ENCODE measurements at places on chromosomes 16 and 17.

- DNase-seq: no peak
Observed at GRCh38 chr16:77541165-77541564, 106.3 kb upstream of the ADAMTS18 start.

DNA sequence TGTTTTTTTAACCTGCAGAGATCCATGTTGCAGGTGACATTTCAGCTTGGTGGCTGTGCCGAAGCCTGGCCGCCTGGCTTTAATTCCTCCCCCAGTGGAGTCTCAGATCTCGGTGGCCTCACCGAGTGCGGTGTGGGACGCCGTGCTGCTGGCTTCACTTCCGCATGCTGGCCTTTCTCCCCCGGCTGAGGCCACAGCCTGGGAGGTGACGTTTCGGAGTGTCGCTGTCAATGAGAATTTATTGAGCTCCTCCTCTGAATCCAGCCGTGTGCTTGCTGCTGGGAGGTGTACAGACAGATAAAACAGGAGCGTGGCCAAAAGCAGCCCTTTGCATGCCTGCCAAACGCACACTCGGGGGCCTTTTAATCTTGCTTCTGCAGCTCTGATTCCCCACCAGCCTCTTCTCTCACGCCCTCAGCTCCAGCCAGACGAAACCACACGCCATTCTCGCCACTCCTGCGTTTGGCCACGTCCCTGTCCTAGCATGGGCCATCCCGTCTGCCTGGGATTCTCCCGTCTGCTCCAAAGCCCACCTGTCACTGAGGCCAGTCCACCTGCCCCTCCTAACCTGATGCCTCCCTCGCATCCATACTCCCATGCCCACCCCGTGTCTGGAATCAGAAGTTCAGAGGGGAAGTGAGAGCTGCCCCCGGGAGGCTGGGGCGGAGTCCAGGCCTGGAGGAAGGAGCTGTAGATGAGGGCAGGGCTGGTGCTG, 3.6 kb downstream of the GSE1 start:
- peak; percentile 3 for DNase-seq

DNA sequence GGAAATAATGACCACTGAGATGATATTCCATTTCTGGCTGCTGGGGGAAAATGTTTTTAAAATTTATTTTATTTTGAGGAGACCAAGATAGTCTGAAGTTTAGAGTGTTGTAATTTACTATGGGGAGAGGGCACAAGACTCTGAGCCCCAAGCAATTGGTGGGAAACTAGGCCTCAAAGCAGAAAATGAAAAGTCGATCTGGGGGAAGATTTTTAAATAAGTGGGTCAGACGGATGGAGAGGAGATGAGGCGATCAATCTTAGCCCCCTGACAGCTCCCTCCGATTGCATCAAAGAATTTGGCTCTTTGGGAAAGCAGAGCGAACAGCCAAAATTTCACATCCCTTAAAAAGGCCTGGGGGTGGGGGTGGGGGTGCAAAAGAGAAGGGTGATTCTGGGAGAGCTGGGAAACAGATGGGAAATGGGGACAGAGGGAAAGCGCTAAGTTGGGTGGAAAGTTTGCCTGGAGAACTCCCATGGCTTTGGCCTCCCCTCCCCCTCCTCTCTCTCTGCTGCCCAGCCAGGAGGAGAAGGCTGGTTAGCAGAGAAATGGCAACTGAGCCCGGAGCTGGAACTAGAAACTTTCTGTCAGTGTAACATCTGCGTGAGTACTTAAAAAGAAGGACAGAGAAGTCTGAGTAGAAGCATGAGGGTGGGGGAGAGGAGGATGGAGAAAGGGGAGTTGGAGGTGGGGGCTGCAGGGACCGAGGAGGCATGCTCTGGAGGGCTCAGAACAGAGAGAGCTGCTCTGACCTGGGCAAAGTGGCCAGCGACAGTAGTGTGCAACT, 1.4 kb upstream of the HOXB2 start:
- no peak for DNase-seq

DNA sequence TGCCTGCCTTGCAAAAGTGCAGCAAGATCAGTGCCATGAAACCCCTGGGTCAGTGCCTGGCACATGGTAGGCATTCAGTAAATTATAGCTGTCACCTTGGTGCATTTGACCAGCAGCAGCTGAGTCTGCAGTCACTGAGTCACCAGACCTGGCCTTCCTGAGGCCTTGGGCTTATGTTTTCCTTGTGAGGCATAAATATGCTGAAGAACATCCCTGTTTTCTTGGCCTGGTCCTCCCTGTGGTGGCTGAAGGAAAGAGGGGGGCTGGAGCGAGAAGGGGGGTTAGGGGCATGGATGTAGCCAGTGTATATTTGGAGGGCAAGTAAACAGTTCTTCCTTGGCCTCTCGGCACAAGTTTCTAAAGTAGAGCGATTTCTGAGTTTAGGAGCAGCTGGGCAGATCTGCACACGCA, 26.5 kb downstream of the EPN2 start:
- no peak for DNase-seq

DNA sequence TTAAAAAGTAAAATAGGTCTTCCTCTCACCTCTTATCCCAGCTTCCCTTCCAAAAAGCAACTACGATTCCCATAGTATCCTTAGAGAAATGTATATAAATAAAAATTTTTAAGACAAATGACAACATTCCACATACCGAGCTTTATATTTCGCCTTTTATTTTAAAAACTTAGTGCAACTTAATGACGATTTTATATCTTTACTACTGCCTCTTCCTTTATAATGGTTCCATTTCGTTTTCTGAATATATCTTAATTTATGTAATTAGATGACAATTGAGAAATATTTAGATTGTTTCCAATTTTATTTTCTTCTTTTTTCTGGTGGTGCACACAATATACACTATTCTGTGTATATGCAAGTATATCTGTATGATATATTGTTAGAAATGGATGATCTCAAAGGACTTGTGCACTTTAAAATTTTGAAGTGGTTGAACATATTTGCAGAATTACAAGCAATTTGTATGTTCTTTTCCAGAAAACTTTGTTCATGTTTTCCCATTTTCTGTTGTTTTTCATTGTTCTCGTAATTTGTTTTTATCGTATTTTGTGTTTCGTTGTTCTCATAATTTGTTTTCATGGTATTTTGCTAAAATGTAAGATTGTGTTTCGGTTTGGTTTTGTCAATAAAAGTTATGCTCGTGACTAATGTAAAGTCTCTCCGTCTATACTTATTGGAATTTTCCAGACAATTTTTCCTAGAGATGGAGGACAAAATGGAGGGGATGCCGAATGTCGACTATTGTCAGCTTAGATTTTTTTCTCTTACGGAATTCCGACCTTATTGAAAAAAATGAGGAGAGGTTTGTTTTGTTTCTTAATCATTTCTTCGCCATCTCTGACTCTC, 20.4 kb upstream of the HOXB13 start:
- no peak for DNase-seq

DNA sequence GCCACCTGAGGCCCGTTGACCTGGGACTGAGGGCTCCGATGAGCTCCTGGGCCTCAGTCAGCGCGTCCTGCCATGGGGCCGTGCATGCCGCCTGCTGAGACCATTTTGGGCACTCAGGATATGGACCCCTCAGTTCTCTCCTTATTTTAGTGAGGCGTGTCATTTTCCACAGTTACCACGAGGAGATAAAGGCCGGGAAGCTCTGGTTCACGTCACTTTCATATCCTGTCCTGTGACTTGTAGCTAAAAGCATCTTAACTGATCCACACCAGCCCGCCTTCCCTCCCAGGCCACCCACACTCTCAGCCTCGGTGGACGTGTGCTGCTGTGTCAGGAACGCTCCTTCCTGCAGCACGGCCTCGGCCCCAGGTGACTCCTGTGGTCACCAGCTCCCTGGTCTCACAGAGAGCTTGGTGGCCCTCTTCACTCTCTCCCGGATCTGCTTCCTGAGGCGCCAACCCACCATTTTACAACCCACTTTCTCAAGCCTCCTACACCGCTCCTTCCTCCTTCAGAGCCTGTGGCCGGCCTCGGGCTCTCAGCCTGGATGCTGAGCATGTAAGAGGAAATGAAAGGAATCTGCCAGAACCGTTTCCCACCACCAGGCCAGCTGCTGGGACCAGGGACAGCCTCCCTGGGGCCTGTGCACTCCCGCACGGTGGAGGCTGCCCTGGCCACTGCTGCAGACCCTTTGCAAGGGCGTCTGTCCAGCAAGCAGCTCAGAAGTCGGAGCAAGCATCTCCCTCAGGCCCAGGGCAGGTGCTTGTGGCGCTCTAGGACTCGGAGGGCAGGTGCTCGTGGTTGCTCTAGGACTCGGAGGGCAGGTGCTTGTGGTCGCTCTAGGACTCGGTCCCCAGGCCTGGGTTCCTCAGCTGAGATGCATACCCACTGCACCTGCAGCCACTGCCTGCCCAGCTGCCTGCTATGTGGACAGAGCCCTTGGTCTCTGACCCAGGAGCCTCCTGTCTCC, 23.9 kb upstream of the FASN start:
- no peak for DNase-seq

DNA sequence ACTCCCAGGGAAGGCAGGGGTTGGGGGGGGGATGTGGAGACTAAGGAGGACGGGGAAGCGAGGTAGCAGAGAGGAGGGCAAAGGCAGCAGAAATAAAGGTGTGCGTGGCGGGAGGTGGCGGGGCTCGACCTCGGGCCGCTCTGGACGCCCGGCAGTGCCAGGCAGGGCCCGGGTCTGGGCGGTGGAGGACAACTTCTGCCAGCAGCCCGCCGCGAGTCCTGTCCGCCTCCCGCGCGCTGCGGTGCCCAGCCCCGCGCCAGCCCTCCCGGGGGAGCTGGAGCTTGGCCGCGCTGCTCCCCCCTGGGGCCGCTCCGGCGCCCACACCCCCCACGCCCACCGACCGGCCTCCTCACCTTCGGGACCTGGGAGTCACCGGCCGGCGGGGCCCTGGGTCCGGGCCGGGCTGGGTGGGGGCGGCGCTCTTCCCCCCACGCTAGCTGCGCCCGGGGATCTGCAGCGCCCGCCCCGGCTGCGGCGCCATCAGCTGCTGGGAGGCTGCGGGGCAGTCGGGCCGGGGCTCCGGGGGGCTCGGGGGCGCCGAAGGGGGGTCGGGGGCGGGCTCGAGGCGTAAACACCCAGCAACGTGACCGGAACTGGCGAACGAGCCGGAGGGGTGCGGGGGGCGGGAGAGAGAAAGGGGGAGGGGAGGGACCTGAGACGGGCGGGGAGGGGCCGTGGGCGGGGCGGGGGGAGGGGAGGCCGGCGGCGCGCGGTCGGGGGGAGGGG, at the start of gene CCDC92B:
CCDC92B (minus strand) TSS at position 595 of the 726 bp plus-strand sequence. CDS start 14,507 bp downstream, outside the sequence.
- DNase-seq: no peak

GRCh38 chr16:54493594-54493993, 207.0 kb upstream of the IRX3 start:
- no peak for DNase-seq

GRCh38 chr17:12958786-12959185, 59.0 kb downstream of the ELAC2 start:
- no peak for DNase-seq

GRCh38 chr17:332023-332422, 20.6 kb downstream of the RPH3AL start:
- DNase-seq: no peak

- DNase-seq: no peak
Observed at GRCh38 chr16:30122604-30123160, 338 bp downstream of the MAPK3 start.

GRCh38 chr16:64272028-64272427, 849.8 kb downstream of the CDH11 start:
- no peak for DNase-seq

DNA sequence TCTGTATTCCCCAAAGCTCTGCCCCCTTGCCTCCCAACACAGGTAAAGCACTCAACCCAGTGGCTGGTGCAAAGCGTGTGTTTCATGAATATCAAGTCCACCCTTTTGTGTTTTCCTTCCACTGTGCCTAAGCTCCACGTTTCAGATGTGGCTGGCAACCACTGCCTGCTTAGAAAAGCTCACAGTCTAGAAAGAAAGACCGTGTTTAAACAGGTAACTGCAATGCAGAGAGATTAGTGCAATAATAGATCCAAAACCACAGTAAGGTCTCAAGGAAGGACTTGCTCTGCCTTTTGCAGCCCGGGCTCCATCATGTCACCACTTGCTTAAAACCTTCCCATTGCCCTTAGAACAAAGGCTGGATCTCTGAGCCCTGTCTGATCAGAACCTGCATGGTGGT, 240.2 kb upstream of the C16orf82 start:
- DNase-seq: no peak

- DNase-seq: no peak
Observed at GRCh38 chr16:8948831-8949230, 14.9 kb downstream of the USP7 start.

- DNase-seq: peak; percentile 74
Observed at GRCh38 chr17:45098869-45099616, 33.3 kb downstream of the PLCD3 start.

DNA sequence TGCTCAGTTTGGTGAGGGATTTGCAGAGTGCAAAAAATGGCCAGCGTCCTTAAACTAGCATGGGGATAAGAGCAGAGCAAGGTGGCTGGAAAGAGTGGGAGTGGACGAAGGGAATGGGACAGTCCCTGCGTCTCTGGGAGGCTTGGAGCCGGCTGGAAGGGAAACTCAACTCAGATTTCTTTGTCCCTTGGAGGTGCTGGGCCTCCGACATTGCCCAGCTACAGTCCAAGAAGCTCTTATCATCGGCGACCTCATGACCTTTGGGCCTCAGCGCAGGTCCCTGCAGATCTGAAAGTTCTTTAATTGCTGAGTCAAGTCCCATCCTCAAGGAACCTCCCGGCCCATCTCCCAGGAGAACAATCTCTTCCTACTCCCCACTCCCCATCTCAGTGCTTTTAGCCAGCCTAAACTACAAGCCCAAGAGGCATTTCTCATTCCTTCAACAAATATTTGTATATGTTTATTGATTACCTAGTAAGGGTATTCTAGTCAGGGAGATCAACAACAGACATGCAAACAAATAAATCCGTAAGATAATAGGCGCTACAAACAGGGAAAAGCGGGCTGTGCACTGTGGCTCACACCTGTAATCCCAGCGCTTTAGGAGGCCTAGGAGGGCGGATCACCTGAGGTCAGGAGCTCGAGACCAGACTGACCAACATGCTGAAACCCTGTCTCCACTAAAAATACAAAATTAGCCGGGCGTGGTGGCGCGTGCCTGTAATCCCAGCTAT, 985 bp upstream of the TMEM107 start:
- no peak for DNase-seq

GRCh38 chr17:32971171-32971570, 20.5 kb upstream of the SPACA3 start:
- peak; percentile 2 for DNase-seq
